ENCODE measurements at places on chromosomes 2 and 18.

DNA sequence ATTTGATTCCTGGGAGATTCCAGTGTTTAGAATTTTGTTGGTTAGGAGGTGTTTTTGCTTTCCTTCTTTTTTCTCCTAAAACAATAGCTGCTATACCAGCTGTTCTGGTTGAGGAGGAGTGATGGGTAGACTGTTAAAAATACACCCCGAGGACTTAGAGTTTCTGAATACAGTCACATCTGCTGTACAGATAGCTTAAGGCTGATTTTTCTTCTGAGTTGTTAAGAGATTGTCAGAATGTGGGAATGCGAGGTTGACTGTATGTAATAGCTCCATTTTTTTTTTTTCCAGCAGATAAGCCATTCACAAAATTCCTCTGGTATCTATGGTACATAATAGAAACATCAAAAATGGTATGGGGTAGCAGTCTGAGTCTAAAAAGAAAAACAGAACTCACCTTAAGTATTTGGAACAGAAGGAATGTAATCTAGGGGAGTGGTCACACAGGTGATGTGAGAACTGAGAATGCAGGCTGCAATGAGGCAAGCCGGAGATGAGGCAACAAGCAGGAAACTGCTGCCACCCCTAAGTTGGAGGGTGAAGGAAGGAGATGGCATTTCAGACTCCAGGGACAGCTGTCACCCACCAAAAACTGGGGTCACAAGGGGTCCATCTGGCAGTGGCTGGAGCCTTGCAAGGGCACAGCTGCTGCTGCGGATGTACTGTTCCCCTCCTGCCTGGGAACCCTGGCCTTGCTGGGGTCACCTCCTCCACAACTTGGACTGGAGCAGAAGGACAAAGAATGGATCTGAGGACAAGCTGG is 2.4 kb downstream of the DGKD start:
- DNase-seq, result no peak

DNA sequence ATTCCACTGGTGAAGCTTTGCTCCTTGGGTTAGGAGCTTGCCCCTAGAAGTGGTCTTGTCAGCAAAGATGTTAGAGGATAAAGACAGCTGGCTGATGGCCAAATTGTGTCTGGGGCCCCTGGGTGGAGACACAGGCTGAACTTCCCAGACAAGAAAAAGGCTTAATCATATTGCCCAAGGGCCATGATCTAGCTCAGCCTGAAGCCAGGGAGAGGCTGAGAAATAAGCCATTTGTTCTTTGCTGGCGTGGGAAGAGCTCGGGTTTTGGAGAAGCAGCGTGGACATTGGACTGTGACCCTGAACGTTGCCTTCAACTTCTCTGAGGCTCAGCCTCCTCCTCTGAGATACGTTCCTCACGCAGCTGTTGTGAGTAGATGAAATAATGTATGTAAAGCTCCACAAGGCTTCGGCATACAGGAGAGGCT is 153.0 kb downstream of the ZFP36L2 start:
- no peak for DNase-seq

- no peak for DNase-seq
Observed at GRCh38 chr2:226407135-226407534, 392.5 kb downstream of the IRS1 start.

- no peak for DNase-seq
Observed at GRCh38 chr18:54872681-54873080, 44.4 kb downstream of the RAB27B start.

DNA sequence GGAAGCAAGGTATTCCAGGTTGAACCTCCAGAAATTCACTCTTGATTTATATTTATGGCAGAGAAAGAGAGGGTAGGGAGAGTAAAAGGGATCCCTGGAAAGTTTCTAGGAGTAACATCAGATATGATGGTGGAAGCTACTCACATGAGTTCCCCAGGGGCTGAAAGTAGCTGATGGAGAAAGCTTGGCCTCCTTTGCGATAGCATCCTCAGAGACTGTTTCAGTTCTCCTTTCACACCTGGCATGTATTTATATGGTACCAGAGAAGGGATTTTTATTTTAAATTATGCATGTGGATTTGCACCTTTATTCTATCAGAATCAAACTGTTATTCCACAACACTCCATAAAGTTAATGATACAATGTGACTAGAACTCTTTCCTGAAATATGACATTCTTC is 126.3 kb upstream of the OSR1 start:
- DNase-seq, result no peak

DNA sequence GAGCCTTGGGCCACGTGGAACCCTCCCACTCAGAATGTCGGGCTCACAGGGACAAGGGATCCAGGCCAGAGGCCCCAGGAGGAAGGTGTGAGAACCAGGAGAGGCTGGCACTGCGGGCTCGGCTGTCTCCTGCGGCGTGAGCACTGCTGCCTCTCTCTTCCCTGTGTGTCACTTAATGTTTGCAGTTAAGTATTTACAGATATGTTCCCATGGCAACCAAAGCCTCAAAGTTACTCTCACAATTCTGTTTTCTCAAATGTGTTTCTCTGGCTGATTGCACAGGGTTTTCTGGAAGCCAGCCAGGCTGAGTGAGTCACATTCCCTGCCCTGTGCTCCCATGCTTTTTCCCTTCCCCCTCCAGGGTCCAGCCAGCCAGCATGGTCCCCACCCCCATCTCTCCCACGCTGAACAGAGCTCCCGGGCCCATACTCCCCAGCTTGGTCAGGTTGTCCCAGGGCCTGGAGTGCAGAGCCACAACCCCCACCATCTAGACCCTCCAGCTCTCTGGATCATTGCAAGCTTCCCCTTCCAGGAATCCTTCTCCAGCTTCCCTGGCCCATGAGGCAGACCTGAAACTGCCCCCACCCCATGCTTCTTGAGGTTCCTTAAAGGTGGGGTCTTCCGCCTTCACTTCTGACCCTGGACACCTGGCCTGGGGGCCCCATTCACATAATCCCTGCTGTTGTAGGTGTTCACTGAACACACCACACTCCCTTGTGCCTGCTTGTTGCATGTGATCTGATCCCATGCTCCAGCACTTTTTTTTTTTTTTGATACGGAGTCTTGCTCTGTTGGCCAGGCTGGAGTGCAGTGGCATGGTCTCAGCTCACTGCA is 265.9 kb downstream of the CELF4 start:
- DNase-seq, result no peak

- no peak for DNase-seq
Observed at GRCh38 chr2:26696351-26696816, 3.9 kb downstream of the KCNK3 start.

GRCh38 chr2:179655627-179656026 is 205.8 kb downstream of the ZNF385B start:
- no peak for DNase-seq

DNA sequence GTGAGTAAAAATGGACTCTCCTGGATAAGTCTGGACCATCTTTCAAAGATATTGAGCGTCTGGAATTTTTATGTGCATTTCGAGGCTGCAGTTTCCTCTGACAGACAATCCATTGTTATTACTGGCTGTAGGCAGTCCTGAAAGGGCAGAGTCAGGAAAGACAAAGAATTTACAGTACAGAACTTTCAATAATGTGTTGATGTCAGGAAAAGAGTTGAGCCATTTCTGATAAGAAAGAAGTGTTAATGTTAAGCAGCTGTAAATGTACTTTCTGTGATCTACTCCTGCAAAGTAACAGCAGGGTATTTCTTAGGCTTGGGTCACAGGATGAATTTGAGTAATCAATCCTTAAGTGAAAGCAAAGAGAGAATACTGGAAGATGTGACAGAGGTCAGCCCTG is 29.8 kb downstream of the TSPYL6 start:
- DNase-seq, result no peak

DNA sequence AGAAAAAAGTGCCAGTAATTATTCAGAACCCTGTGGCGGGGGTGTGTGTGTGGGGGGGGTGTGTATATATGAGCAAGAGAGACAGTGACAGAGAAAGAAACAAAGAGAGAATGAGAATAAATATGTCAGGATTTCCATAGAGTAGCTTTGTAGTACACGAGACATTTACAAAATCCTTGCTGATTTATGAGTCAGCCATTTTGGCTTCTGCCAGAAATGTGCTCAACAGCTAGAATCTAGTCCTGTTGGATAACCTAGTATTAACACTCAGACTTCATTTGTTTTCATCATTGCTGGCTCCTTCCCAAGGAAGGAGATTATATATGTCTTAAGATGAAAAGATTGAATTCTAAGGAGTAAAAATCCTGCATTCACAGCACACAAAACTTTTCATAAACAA is 140.5 kb upstream of the HNRNPA3 start:
- no peak for DNase-seq

- DNase-seq, result no peak
Observed at GRCh38 chr2:85088921-85089320, 44.3 kb upstream of the TCF7L1 start.

DNA sequence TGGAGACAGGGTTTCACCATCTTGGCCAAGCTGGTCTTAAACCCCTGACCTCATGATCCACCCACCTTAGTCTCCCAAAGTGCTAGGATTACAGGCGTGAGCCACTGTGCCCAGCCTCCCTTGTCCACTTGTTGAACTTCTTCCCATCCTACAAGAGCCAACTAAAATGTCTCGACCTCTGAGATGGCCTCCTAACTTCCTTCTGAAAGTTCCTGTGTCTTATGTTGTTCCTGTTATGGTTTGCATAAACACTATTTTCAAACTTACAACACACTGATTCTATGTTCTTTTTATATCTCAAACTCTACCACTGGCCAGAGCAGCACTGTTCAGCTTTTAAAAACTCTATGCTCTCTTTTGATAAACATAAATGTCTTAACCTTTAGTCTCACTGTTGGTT is 63.3 kb upstream of the UGP2 start:
- DNase-seq, result no peak

GRCh38 chr2:197322143-197322542 is 11.6 kb upstream of the ANKRD44 start:
- DNase-seq, result no peak

- DNase-seq, result no peak
Observed at GRCh38 chr2:104476563-104476988, 377.3 kb upstream of the POU3F3 start.

DNA sequence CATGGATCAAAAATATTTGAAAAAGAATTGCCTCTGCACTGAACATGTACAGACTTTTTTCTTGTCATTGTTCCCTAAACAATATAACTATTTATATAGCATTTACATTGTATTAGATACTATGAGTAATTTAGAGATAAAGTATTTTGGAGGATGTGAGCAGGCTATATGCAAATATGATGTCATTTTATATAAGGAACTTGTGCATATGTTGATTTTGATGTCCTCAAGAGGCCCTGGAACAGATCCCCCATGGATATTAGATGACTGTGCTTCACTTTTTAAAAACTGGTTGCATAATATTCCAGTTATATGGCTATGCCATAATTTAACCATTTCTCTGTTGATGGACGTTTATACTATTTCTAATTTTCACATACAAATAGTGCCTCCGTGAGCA is 16.5 kb downstream of the LCLAT1 start:
- no peak for DNase-seq

- DNase-seq, result no peak
Observed at GRCh38 chr2:186059096-186059495, 320.5 kb downstream of the FSIP2 start.

GRCh38 chr2:37928377-37928776 is 3.3 kb downstream of the RMDN2 start:
- DNase-seq, result no peak

GRCh38 chr2:222146488-222146887 is 152.3 kb downstream of the PAX3 start:
- DNase-seq, result no peak

DNA sequence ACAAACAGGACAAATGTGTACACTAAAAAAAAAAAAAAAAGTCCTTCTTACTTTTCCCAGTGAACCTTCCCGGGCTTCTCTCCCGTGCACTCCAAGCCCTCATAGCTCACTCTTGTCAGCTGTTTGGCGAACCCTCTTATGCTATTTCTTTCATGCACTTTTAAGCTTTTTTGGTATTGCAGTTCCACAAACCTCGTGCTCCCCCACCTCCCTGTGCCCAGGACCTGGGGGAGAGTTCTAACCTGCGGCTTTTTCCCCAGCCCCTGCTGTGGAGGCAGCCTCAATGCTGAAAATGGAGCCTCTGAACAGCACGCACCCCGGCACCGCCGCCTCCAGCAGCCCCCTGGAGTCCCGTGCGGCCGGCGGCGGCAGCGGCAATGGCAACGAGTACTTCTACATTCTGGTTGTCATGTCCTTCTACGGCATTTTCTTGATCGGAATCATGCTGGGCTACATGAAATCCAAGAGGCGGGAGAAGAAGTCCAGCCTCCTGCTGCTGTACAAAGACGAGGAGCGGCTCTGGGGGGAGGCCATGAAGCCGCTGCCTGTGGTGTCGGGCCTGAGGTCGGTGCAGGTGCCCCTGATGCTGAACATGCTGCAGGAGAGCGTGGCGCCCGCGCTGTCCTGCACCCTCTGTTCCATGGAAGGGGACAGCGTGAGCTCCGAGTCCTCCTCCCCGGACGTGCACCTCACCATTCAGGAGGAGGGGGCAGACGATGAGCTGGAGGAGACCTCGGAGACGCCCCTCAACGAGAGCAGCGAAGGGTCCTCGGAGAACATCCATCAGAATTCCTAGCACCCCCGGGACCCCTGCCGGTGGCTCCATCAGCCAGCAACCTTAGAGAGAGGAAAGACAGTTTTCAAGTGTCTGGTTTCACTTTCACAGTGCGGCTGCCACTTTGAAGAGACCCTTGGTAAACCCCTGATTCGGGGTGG is 826 bp downstream of the KCNE4 start:
- no peak for DNase-seq

DNA sequence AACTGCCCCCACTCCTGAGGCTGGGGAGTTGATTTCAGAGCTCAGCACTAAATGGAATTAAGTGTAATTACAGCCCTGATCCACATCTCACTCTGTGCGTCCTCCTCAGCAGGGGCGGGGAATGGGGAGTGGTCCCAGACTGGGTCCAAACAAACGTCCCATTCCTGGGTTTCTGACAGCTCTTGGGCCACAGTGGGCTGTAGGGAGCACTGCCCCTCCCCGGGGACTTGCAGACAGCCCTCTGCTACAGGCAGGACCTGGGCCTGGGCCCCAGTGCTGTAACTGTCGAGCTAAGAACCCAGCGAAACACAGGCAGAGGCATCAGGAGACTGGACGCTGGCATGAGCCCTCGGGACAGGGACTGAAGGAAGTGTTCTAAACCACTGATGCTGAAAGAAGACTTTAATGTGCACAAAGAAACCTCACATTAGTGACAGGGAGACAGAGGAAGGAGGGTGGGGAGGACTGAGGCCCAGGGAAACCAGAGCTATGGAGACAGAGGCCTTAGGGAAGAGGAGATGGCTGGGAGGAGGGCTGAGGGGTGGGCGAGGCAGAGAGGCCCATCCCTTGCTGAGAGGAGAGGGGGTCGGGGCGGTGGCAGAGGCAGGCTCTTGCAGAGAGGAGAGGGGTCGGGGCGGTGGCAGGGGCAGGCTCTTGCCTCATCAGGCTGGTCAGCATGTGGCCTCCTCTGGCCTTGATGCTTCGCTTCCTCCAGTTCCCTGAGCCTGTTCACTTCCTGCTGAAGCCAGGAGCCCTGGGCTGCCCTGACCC is 5.8 kb upstream of the SEMA4C start:
- no peak for DNase-seq

- peak; percentile 19 for DNase-seq
Observed at GRCh38 chr18:76495435-76496193, 572 bp upstream of the ZNF516 start.

DNA sequence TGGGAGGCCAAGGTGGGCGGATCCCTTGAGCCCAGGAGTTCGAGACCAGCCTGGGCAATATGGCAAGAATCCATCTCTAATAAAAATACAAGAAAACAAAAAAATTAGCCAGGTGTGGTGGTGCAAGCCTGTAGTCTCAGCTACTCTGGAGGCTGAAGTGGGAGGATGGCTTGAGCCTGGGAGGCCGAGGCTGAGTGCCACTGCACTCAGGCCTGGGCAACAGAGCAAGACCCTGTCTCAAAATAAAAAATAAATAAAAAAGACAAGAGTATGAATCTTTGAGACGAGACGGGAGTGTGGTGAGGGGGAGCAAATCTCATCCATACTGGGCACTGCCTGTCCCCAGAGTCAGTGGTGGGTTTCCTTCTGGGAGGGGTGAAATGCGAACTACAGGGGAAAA is 12.2 kb downstream of the GPR17 start:
- no peak for DNase-seq
